Activated naive CD4-positive, alpha-beta T cell (primary cell): ENCODE measurements at places on chromosomes 5 and 9.

DNA sequence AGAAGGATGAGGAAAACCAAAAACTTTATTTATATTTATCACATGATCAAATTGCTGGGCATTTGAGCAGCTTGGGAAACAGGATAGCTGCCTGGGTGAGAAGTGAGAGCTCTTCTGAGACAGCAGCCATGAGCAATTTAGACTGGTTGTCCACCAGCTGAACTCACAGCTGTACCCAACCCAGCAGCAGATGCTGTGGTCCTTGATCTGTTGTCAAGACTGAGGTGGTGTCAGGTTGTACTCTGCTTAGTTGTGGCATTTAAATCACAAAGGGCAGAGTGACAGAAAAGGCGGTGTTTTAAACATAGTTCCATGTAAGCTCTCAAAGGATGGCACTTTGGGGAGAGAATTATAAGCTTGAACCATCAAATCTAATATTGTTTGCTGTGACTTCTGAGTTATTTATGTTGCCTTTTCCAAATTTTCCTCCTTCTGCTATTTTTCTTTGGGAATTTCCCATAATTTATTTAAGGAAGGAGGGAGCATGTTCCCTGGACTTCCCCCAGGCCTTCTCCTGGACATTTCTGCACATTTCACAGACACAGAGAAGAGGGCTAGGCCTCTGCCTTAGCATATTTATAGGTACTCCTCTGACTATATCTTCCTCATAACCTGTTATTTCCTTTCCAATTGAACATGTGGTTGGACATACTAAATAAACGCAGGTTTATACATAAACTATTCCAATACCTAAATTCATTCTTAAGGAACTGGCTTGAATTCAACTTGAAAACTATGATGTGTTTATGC is 117.7 kb upstream of the FER start:
- DNase-seq = no peak

DNA sequence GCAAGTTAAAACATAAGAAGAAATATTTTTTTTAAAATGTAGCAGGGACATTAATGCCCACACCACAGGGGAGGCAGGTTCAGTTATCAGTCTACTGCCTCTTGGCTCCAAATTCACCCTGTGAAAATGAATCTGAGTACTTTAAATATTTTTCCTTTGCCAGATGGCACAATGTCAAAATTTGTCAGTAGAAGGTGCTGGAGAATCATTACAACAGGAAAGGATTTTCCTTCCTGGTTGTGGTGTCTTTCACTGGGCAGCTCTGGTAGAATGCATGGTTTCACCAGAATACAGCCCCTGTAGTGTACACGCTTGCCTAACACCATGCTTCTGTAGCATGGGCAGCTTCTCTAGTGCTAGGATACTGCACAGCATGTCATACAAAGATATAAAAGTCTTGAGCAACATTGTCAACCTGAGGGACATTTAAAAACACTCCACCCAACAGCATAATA is 9.7 kb upstream of the SREK1 start:
- DNase-seq = no peak

DNA sequence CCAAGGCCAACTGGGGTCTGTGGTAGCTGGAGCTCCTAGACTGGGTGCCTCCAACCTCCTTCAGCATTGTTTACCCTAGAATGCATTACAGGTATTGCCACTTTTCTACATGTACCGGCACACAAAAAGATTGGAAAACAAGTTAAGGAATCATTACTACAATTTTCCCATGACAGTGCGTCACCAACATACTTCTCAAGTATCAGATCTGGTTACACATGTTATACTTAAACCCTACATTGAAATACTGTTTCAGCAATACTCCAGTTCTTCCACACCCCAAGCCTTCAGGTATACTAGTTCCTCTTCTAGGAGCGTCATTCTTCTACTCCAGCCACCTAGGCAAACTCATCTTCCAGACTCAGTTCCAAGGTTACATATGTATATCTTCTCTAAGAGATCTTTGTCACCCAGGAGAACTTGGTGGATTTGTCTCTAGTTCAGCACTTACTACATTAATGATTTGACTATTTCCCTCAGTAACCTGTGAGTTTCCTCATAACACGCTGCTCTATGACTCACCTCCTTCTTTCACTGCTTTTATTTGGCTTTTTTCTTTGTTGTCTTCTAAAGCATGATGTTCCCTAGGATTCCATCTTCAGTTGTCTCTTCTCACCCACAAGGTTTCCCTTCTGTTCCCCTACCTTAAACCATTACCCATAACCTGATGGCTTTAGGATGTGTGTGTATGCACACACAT is 217.0 kb downstream of the AP3B1 start:
- DNase-seq = no peak

GRCh38 chr5:1770443-1770802 is 29.2 kb downstream of the MRPL36 start:
- DNase-seq = no peak

DNA sequence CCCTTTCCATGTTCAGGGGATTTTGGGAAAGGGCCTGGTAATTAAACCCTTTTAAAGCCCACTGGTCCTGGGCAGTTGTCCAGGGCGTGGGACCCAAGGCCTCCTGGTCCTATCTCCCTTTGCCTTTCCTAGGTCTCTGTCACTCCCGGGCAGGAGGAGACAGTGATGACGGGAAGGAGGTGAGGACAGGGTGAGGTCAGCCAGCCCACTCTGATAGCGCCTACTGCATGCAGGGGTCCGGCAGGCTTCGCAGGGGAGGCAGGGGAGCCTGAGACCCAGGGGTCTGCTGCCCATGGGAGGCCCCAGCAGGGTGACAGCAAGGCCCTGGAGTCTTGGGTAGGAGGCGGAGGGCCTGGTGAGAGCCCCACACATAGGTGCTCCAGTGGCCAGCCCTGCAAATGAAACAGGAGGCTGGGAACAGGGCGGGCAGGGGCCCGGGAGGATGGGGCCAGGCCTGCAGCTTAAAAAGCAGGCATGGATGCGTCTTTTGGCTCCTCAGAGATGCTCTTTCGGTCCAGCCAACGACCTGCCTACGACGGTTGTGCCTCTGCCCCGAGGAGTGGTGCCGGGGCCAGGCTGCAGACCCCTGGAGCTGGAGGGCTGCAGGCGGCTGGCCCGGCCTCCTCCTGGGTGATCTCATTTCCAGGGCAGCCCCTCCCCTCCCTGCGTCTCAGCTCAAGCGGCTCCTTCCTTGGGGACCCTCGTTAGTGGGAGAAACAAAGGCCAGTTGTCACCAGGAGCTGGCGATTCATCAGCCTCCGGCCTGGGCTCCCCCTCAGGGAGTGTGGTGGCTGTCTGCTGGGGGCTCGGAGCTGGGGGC is 6.7 kb upstream of the RXRA start:
- no peak for DNase-seq

- no peak for DNase-seq
These were observed 51.9 kb downstream of the NEURL1B start for GRCh38 chr5:172692981-172693380.

DNA sequence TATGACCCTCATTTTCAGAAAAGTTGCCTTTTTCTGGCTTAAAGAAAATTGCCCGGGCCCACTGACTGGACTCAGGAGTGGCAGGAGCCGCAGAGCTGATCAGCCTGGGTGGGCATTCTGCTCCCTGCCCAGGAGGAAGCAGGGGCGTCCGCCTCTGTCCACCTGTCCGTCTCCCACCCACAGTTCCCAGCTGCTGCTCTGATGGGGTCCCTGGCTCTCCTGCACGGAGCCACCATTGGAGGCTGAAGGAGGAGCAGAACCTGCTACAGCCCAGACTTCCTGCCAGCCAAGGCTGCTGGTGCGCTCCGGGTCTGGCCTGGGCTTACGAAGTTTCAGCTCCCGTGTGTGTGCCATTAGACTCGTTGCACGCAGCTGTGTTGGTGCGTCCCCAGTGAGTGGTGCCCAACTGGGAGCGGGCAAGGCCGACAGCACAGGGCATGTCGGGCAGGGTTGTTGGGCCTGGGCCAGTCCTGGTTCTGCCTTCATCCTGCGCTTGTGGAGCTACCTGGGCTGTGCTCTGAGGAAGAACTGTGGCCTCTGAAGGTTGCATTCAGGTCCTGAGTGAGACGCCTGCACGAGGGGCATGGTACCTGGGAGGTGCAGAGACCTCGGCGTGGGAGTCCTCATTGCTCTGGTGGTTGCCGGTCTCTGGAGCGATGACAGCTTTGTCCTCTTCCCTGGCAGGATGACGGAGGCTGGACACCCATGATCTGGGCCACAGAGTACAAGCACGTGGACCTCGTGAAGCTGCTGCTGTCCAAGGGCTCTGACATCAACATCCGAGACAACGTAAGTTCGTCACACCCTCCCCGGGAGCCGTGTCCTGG is 77.2 kb upstream of the CACNA1B start:
- no peak for DNase-seq
